ENCODE measurements at places on chromosomes 12 and 14.

DNA sequence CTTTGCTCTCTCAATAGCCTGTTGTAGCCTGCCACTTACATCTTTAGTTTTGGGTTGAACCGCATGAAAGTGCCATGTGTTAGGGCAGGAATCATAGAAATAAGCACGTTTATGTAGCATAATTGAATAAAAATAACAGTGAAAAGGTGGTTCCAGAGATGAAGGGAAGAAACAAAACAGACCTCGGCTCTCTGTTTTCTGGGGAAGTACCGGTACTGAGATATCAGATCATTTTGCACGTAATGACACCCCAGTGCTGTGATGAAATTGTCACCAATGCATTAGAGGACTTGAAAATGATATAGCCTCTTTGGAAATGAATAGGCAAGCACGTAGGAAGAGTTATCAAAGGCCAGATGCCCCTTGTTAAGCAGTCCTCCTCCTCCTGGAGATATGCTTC is 42.5 kb upstream of the DLK1 start:
- DNase-seq: no peak

GRCh38 chr12:57233357-57234232 is 4.1 kb downstream of the SHMT2 start:
- DNase-seq: no peak

GRCh38 chr14:23056145-23056955 is 970 bp downstream of the CDH24 start:
- DNase-seq: peak; percentile 57

DNA sequence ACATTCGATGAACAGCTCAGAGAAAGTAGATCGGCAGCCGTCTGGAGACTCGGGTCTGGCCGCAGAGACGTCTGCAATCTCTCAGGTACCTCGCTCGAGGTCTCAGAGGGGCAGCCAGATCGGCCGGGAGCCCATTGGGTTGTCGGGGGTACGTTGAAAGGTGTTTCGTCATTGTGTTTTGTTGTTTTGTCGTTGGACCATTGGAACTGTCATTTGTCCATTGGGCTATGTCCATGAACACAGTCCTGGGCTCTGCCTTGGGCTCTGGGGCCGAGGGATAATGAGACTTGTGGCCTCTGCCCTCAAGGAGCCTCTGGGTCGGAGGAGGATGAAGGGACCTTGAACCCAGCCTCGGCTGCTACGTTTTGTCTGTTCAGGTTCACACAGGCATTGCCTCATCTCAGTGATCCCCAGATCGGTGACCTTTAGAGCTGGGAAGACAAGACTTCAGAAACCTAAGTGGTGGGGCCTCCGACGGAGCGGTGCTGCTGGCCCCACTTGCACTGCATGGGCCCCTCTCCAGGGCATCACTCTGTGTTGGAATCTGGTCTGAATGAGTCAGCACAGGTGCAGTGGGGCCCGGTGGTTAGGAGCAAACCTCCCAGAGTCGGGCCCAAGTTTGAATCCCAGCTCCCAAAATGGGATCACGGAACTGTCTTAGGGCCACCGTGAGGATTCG is 23.6 kb upstream of the MLXIP start:
- DNase-seq: no peak

- no peak for DNase-seq
Measured at GRCh38 chr14:54387328-54387727, 9.5 kb upstream of the CDKN3 start.

DNA sequence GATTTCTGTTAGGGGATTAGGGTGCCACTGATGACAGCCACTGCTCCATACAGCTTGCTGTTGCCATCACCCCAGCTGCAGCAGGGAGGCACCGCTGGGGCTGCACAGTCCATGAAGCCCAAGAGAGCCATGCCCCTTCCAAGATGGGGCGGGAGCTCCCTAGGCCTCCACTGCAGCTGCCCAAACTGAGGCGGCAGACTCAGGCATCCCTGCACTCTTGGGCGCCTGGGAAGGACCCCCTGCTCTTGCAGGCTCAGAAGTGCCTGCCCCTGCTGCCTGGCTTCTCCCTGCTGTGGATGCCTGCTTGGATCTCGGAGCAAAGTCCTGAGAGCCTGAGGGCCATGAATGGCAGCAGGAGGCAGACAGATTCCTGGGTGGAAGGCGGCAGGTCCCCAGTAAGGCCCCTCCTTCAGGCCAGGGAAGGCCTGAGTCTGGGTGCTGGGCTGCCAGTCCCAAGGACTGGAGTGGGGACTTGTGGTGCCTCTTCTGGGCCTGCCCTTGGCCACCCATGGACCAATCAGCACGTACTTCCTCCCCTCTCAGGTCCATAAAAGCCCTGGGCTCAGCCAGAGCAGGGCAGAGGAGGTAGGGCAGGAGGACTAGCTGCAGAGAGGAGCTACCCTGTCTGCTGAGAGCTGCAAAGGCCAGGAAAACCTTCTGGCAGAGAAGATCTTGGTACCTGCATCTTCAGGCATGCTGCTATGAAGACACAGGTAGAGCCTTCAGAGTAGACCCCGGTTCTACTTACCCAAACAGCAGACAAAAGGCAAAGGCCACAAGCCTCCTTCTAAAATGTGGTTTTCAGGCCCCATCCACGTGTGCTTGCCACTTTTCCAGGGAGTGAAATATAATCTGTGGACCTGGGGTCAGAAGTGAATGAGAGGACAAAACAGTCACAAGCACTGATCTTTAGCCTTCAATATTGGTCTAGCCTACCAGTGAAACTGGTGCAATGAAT is 30.0 kb upstream of the STK38L start:
- no peak for DNase-seq

- DNase-seq: no peak
Measured at GRCh38 chr14:89408907-89409700, 7.9 kb downstream of the FOXN3 start.

- DNase-seq: peak; percentile 63
Measured at GRCh38 chr12:112013601-112014402, 576 bp downstream of the ERP29 start.

DNA sequence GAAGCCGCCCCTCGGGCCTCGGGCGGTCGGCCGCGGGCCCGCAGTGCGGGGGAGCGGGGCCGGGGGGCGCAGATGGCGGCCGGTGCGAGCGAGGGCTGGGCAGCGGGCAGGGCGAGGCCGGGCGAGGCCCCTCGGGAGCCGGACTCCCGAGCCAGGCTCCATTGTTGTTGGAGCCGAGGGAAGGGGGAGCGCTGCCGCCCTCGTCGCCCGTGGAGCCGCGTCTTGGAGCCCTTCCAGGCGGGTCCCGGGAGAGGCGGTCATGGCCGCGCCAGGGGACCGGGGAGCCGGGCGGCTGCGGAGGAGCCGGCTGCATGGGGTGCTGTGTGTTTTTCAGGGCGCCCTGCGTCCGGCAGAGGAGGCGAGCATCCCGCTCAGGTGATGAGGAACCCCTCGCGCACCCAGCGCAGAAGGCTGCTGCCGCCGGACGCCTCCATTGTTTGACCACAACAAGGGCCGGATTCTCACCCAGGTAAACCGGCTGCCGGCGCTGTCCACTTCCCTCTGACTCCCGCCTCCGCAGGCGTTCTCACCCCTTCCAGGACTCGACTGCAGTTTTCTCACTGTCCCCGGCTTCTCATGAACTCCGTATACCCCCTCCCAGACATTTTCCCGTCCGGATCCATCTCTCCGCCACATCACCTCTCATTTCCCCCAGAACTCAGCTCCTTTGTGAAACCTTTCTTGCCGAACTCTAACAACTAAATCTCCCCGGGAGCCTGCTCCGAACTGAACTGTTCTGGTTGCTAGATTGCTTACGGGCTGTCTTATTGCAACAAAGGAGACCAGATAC is 732 bp downstream of the ZNF664 start:
- DNase-seq: peak; percentile 25

GRCh38 chr12:90455756-90456155 is 499.2 kb downstream of the CCER1 start:
- no peak for DNase-seq

GRCh38 chr12:132075714-132076553 is 68.2 kb downstream of the DDX51 start:
- DNase-seq: no peak

- no peak for DNase-seq
Measured at GRCh38 chr12:79322905-79323304, 367.9 kb downstream of the PAWR start.

GRCh38 chr12:58801986-58802385 is 118.3 kb downstream of the LRIG3 start:
- no peak for DNase-seq

DNA sequence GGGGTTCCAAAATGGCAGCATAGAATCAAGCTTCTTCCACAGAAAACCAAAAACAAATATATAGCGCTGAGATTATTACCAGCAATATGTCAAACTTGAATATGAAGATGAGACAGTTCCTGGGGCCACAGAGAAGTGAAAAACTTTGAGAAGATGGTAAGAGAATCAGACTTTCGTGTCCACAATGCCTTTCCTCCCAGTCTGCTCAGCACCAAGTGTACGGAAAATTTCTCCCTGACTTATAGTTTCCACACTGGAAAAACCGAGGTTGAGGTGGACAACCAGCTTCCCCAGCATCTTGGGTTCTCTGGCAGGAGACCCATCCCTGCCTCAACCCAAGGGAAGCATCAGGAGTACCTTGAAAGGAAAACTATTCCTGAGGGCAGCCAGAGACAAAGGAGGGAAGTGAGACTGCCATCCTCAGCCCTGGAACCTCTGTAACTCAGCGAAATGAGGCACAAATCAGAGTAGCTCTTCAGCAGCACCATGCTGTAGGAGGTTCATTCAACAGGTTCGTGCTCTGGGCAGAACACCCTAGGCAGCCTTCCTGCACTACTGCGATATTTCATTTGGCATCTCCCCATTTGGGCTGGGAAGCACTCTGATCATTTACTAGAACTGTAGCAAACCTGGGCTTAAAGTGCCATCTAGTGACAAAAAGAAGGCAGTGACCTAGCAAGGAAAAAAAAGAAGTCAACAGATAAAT is 52.4 kb upstream of the CAPRIN2 start:
- peak; percentile 74 for DNase-seq

GRCh38 chr12:45205165-45205825 is 10.6 kb upstream of the ANO6 start:
- no peak for DNase-seq

DNA sequence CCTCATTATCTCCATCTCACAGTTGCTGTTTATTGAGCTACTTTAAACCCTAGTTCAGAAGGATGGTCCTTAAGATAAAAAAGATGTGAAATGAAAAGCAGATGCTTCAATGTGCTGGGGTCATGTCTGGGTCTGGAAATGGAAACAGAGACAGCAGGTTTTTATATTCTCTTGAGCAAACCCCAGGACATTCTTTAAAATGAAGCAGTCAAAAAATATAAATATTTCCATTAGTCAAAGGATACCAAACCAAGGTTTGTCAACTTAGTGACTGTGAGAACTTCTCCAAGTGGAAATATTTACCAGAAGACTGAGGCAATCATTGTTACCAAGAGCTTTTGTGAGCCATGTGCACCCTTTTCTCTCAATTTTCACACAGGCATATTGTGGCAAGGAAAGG is 102.5 kb upstream of the DIO2 start:
- no peak for DNase-seq

DNA sequence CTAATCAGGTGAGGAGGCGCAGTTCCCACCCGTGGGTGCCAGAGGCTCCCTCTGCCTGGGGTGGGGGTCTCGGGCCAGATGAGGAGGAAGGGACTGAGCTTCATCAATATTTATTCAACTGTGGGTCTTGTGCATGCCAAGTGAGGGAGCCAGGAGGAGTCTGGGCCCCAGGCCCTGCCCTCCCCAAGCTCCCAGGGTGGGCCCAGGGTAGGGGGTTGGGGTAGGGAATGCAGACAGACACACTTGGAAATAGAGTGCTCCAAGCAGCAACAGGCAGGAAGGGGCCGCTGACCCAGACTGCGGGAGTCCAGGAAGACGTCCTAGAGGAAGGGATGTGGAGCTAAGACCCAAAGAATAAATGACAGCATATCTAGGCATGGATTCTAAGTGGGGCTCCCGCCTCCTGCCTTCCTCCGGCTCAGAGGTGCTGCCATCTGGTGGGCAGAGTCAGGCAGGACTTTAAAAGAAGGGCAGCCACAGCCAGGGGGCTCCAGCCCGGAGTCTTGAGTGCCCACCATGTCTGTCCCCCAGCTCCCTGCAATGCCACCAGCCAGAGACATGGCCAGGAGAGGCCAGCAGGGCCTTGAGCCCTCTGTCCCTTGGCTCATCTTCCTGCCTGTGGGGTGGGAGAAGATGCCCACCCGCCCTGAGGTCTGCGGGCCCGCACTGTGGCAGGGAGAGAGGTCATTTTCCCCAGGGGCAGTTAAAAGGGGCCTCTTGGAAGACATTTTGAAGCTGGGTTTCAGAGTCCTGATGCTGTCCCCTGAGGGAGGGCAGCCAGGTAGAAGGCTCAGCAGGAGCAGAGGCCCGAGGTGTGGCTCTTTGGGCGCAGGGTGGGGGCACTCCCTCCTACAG is 70.1 kb downstream of the PHETA1 start:
- peak; percentile 43 for DNase-seq

- DNase-seq: no peak
Measured at GRCh38 chr12:84912198-84913128, at the start of gene SLC6A15. Gene SLC6A15, minus strand, starts transcription at chr12:84912799. Its CDS starts 20,679 bp downstream, at chr12:84892120.

GRCh38 chr12:107320033-107320928 is 226.9 kb upstream of the CRY1 start:
- no peak for DNase-seq

- DNase-seq: no peak
Measured at GRCh38 chr12:94874518-94875302, 128.8 kb downstream of the NDUFA12 start.

DNA sequence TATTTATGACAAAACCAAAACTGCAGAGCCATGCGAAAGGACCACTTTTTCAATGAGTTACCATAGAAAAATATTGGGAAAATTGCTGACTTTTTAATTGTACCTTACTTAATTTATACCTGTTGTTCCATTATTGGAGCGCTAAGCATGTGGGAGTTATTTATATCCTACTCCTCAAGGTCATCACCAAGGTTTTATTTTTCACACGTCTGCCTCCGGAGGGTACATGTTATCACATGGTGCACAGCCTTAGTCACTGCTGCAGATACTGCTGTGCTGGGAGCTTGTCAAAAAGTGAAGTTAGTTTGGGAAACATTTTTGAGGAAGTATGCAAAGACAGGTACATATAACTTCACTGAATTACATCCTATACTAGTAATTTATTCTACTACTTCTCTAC is 1444.3 kb downstream of the AACS start:
- no peak for DNase-seq

DNA sequence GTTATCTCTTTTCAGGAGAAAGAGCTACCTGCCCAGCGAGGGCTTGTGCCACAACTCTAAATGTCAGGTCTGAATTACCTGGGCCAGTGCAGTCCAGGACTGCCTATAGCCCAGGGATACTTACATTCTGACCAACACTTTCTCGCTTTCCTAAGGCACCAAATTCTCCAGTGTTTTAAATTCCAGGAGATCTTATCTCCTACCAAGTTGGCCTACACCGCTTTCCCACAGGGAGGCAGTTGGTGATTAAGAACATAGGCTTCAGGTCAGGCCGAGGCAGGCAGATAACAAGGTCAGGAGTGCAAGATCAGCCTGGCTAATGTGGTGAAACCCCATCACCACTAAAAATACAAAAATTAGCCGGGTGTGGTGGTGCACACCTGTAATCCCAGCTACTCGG is 41.1 kb downstream of the RPS29 start:
- peak; percentile 13 for DNase-seq

DNA sequence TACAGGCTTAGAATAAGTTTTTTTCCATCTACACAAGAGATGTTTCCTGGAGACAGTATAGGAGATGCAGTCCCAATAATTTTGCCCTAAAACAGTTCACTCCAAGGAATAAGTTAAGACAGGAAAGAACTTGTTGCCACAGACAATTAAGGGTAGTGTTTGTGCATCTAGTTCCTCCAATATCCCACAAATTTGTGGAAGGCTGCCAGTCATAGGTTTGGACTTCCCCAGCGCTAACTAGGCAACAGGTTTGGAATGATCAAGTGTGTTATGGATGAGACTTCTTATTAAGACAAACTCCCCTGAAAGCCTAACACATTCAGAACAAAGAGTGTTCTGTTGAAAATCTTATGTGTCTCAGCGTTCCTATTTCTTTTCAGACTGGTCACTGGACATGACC is 611.0 kb downstream of the CCER1 start:
- no peak for DNase-seq

GRCh38 chr14:89277203-89277602 is 139.8 kb downstream of the FOXN3 start:
- no peak for DNase-seq
